Liver (tissue), 10 donors: ENCODE measurements at places on chromosomes 1 and 21. TPM values are rescaled to one million over a fixed set of nuclear protein-coding genes. Genes with fewer than 3 reads are reported as not detected.

DNA sequence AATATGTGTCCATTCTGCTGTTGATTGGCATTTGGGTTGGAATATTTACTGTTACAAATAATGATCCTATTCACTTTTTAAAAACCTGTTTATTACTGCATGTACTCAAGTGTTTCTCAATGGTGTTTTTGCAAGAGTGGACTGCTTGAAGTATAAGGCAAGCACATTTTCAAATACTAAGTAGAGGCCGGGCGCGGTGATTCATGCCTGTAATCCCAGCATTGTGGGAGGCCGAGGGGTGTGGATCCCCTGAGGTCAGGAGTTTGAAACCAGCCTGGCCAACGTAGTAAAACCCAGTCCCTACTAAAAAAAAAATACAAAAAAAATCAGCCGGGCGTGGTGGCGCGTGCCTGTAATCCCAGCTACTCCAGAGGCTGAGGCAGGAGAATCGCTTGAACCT lies 276.9 kb upstream of the ADGRL4 start:
- no peak for DNase-seq

DNA sequence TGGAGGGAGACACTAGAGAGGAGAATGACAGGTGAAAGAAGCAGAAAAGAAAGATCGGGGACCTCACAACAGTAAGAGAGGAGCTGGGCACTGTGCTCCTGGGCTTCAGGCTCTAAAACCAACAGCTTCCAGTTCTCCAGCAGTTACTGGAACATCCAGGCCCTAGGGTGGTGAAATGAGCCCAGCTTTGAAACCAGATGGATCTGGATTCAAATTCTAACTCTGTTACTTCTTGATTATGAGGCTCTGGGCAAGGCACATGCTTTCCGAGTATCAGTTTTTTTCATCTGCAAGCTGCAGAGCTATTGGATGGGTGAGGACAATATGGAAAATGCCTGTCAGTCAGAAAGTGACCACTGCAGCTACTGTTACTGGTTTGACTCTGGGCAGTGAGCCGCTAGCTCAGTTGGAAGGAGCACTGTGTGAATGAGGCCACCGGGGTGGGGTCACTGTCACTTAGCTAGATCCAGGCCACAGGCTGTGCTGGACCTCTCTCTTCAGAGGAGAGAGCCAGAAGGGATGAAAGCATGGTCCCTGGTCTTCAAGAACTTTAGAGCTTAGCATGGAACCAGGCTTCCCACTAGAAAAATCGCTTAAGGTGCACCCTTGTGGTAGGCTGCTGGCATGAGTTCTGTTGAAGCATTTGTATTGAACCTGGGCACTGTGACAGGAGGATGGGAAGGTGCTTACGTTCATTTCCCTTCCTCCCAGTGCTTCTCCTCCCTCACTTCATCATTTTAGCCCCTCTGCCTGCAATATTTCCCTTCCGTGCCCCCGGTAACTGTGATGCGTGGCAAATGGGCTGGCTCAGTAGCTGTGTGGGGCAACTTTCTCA lies 12.2 kb downstream of the PLEKHO1 start:
- no peak for DNase-seq

GRCh38 chr1:235442788-235443429 lies 61.3 kb downstream of the B3GALNT2 start:
- no peak for DNase-seq

The THEM5 gene
- total RNA-seq = not detected

DNA sequence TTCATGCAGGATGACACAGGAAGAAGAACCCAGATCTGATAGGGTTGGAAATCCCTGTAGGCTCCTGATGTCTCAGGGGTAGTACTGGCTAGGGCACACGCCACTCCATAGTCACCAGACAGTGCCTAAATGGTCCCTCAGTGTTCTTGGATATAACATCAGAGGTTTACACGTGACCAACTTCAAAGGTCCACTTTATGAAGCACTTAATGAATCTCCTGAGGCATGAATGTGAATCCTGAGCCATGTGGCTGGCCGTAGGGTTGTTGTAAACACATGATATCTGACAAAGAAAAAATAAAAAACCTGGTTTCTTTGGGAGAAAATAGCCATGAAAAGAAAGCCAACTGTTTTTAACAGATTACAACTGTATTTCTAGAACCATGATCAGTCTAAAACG lies 27.5 kb downstream of the SLC6A17 start:
- DNase-seq = no peak

DNA sequence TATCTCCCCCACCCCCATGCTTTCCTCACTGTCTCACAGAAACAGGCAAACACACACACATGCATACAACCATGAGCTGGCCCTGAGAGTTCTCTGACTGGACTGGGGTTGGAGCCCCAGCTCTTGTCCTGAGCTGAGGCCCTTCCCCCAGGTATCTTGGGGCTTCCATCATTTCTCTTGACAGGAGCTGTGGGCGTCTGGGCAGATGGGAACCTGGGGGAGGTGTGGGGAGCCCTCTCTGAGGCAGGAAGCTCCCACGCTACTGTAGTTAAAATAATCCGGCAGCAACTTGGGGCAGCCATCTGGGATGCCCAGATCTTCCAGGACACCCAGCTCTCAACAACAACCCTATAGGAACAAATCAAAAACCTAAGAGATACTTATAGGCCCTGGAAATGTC lies 2.7 kb upstream of the KIF21B start:
- no peak for DNase-seq

The TMPRSS15 gene
- not detected for total RNA-seq

The LYSMD1 gene
- total RNA-seq = 4.4 TPM

DNA sequence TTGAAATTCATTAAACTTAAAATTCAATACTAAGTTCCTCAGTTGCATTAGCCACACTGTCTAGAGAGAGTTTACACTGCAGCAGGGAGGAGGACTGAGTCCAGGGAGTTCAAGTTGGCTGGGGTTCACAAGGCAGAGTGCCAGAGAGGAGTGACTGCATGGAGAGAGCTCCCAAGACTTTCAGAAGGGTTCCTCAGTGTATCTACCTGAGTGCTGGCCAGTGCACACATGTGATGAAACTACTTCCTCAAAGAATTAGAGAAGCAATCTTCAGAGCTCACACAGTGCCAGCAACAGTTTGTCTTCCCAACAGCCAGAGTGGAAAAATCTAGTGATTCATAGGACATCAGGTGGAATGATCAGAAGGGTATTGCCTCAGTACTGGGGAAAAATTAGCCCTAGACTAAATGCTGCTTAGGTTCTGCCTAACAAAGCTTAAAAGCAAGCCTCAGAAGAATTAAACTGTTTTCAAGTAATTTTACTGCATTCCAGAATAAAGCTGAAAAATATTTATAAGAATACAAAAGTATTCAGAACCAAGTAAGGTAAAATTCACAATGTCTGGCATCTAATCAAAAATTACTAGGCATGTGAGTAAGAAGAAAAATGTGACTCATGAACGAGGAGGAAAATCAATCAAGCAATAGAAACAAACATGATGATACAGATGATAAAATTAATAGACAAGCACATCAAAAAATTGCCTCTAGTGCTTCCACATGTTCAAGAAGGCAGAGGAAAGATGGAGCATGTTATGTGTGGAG lies 10.4 kb upstream of the WNT3A start:
- DNase-seq = no peak

The OLIG2 gene
- total RNA-seq = not detected

GRCh38 chr1:66996018-66996682 lies 57.8 kb downstream of the SLC35D1 start:
- peak; percentile 43 for DNase-seq

DNA sequence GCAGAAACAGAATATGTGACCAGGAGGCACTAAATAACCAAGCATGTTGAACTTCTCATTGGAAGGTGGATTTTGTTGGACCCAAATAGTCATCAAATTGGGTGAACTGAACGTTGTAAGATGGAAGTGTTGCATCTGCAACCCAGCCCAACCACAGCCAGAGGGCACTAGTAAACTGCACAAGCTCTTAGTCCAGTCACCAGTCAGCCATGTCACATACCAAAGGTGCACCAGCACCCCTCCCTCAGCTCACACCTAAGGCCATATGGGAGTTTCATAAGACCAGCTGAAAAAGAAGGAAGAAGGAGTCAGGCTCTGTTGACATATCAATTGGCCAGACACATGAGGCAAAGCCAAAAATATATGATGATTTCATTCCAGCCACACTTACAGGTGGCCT lies 481.7 kb upstream of the NR5A2 start:
- no peak for DNase-seq

DNA sequence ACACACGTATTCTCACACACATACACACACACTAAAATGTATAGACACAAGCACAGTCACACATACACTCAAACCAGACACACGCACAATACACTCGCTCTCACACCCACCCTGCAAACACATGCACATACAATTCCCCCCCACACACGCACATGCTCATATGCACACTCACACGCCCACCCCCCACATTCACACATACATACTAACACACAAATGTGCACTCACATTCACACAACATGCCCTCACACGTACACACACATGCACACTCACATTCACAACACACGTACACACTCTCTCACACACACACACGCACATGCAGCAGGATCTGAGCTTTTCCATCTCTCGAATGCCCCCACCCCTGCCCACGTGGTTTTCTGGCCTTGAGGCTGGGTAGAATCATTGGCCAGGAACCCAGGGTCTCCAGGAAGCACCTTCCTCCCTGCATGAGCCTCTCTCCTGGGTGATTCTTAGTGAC lies 589.7 kb downstream of the PTPRU start:
- no peak for DNase-seq
